ENCODE measurements at places on chromosomes 12 and 14.
A peak's percentile ranks its signal among the peaks of the same experiment; 100 is the strongest.

DNA sequence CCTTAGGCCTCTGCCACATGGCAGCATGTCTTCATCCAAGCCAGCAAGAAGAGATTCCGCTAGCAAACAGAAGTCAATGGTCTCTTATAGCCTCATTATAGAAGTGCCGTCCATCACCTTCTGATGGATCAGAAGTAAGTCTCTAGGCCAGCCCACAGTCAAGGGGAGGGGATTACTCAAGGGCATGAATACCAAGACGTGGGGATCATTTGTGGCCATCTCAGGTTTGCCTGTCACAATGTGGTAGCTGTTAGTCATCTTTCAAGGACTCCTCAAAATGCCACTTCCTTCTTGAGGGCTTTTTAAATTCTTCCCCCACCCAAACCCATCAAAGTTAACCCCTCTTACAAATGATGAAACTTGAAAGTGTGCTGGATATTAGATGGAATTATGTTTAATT is 8.1 kb upstream of the ADCY6 start:
- no peak for DNase-seq

- DNase-seq = no peak
Observed at GRCh38 chr12:93883436-93884154, 206.4 kb downstream of the CRADD start.

DNA sequence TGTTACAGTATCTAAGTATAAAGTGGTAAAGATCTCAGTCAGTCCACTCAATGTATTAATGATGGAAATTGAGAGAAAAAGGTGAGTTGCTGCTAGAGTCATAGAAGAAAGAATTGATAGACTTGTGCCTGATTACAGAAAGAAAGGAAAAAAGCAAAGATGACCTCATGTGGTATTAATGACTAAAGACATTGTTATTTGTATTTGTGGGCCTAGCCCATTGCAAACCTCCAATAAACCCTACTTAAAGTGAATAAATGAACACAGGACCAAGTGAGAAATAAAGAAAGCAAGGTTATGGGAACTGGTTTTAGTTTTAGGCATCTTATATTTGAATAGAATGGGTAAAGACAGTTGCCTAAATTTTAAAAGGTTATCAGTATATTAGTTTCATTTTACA is 105.5 kb downstream of the SYT1 start:
- no peak for DNase-seq

DNA sequence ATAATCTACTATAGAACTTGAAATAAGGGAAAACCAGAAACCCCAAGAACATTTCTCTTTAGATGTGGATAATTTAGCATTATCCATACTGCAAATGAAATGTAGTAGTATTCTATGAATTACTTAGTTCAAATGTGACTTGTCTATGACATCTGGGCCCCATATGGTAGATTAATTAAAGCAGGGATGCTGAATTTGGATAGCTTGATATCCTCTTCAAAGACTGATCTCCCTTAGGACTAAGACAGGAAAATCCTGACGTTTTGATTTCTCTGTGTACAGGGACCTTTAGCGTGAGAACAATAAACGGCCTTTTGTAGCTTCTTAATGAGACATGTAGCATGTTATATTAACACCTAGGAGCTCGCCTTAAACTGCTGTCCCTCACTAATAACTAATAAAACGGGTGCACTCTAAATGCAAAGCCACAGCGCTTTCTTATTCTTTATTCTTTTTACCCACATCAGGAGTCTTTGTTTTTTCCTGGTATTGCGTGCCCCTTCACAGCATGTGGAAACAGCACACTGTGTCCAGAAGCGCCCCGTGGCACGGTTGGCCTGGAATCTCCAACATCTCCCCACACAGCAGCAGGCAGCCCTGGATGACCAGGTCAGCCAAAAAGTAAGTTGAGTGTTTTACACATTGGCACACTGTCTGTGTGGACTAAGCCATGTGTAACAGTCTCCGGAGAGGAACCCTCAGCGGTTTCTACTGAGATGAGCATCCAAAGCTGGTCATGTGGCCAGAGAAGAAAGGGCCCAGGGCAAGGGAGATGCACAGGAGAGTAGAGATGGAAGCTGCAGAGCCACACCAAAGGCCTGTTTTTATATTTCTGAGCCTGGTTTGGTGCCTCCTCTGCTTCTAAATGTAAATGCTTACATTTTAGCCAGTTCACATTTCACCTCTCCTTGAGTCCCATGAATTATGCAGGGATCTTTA is 93.1 kb downstream of the SRGAP1 start:
- DNase-seq = no peak

DNA sequence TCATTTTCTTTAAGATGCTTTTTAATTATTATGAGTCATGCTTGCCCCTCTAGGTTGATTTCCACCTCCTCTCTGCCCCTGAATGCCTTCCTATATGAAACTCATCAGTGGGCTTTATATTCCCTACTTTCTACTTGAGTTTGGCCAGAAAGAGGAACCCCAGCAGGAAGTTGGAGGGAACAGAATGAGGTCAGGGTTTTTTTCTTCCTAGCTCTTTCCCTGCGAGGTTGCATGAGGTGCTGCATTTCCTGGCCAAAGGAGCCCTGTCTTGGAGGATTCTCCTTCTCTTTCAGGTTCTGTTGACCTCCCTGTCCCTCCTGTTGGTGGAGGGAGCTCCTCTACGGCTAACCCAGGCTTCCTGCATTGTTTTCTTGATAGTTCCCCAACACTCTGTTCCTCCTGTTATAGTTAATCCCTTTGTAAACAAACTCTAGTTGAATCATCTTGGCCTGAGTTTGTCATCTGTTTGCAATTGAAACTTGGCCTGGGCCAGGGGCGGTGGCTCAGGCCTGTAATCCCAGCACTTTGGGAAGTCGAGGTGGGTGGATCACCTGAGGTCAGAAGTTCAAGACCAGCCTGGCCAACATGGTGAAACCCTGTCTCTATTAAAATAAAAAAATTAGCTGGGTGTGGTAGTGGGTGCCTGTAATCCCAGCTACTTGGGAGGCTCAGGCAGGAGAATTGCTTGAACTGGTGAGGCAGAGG is 15.3 kb upstream of the SPIC start:
- no peak for DNase-seq

DNA sequence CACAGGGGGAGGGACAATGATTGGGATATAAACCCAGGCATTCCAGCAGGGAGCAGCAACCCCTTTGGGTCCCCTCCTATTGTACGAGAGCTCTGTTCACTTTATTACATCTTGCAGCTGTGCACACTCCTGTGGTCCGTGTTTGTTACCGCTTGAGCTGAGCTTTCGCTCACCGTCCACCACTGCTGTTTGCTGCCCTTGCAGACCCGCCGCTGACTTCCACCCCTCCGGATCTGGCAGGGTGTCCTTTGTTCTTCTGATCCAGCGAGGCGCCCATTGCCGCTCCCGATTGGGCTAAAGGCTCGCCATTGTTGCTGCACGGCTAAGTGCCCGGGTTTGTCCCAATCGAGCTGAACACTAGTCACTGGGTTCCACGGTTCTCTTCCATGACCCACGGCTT is 64.1 kb downstream of the E2F7 start:
- no peak for DNase-seq

DNA sequence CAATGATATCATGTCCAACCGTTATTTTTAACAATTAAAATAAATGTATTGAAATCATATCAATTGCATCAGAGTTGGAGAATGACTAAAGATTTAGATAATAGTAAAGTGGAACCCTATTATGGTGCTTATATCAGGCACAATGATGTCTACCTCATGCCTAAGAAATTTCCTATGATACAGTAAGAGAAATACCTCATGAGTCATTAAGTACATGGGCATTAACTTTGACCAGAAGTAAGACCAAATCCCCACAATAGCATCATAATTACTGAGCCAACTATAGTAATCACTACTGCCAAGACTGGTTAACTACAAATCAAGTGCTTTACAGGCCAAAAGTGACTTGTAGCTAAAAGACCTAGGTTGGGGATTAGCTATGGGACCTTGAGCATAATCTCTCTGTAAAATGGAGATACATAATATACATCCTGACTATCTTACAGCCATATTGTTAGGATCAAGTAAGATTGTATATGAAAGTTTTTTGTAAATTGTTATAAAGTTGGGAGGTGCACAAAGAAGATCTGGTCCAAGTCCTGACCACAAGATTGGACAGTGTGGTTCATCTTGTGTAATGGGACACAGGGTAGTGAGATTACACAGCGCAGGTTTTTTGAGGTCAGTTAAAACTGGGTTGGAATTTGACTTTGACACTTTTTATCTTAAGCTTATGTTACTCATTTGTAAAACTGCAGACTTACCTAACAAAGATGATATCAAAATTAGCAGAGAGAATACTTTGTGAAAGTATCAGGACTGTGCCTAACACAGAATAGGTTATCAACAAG is 60.5 kb downstream of the ERGIC2 start:
- no peak for DNase-seq

GRCh38 chr14:102508774-102509745 is 516 bp downstream of the ANKRD9 start:
- peak; percentile 39 for DNase-seq

GRCh38 chr12:93378998-93379325 is 1.2 kb downstream of the NUDT4 start:
- DNase-seq = no peak

- DNase-seq = no peak
Observed at GRCh38 chr14:32379447-32379846, 50.3 kb downstream of the AKAP6 start.

DNA sequence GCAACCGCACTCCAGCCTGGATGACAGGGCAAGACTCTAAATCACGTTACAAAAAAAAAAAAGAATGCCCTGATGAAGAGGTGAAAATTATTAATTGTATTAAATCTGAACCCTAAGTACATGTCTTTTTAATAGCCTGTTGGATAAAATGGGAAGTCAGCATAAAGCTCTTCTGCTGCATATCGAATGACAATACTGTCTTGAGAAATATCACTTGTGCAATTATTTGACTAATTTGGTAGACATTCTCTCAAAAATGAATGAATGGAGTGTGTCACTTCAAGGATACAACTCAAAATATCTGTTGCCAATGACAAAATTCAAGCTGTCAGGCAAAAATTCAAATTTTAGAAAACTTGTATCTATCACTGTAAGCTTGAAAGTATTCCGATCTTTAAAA is 38.9 kb downstream of the DNAI7 start:
- DNase-seq = no peak

DNA sequence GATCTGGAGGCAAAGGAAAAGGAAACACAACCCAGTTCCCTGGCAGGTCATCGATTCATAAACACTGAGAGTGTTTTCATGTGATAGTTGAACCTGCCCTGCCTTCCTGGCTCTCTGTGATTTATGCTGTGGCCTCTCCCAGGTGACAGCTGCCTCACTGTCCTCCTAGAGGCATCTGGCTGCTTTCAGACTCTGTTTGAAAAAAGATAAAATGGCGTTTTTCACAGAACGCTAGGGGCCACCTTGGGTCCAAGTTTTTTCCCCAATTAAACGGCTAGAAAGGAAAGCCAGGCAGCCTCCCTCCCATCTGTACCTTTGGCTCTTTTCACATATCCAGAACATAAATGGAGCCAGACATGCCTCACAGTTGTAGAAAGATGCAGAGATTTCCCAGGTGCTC is 252.6 kb upstream of the CCDC196 start:
- DNase-seq = no peak

DNA sequence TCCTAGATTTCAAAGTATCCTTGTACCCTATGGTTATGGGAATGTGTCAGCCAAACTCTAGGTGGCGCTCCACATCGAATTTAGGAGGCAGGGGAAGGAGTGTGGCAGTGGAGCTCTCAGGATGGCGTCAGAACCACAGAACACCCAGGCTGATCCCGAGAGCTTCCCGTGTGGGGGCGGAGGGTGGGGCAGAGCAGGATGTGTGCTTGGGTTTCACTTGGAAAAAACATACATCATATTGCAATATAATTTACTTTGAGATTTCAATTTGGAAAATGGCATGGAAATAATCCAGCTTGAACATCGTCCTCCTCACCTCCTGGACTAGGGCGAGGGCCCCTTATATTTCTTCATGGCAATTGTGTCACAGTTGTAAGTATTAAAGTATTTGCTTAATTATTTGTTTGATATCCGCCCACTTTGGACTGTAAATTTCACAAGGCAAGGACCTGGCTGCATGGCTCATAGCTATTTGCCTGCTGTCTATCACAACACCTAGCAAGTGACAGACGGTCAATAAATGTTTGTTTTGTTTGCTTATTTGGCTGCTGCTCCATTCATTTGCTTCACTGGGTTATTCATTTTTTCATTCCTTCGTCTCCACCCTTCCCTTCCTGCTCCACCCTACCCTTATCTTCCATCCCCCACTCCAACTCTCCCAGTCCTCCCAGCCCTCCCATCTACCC is 221.5 kb upstream of the HMGA2 start:
- DNase-seq = peak; percentile 60

DNA sequence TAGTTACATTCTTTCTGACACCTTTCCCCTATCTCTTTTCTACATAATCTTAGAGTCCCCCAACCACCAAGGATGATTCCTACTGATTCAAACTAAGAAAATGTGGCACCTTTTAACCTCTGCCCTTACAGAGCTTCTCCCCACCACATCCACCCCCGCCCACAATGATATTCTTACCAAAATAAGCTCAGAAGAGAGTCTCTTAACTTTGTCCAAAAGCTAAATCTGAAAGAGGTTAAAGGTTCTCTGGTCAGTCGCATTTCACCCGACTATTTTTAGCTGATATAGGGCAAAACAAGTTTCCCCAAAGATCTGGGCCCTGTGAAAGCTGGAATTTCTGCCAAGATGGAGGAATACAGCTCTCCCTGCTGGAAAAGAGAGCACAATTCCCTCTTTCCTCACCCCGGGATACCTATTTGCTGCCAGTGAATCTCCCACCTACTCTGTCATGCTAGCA is 128.6 kb downstream of the ZFP36L1 start:
- DNase-seq = no peak

DNA sequence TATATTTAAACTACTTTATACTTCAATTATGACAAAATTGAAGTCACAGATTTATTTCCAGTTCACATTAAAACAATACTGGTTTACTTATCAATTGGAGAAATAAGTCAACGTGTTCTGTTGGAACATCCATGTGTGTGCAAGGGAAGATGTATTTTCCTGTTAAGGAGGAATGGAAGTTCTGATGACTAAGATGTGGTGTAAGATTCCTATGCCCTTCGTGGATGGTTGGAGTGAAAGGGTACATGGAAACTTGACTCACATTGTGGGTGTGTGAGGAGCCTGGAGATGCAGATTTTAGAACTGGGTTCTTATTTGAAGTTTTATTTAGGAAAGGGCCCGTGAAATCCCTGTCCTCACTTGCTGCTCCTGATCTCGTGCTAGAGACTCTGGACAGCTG is 95.3 kb downstream of the CATSPERB start:
- no peak for DNase-seq

- peak; percentile 83 for DNase-seq
Observed at GRCh38 chr14:105999361-106000028, 473.1 kb downstream of the TMEM121 start.

GRCh38 chr12:41684997-41685396 is 459.7 kb downstream of the GXYLT1 start:
- DNase-seq = no peak

GRCh38 chr12:48316491-48316890 is 34.2 kb downstream of the ZNF641 start:
- DNase-seq = no peak

GRCh38 chr14:21894003-21894897 is 220.6 kb upstream of the OR4E1 start:
- peak; percentile 22 for DNase-seq

GRCh38 chr14:88233915-88234314 is 89.2 kb downstream of the KCNK10 start:
- DNase-seq = peak; percentile 36

All from BE2C (cell line).